ENCODE measurements at places on chromosomes 3 and 15.

DNA sequence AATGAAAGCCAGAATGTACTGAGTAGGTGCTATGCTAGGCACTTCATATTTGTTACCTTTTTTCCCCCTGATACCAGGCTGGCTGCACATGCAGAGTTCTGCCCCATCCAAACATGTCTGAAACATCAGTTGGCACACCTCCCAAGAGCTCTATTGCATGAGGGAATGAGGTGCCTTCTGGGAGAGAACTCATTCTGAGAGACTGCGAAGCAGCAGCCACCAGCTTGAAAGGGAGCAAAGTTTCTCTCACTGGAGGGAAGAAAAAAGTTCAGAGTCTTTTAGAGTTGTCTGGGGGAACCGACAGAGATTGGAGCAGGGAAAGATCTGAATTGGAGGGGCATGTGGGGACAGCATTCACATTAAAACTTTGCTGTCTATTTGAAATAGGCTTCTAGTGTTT lies 84.1 kb downstream of the AGBL1 start:
- no peak for DNase-seq

GRCh38 chr3:128353991-128354687 lies 112.6 kb downstream of the DNAJB8 start:
- no peak for DNase-seq

GRCh38 chr15:40142428-40142827 lies 18.4 kb upstream of the BUB1B start:
- no peak for DNase-seq

DNA sequence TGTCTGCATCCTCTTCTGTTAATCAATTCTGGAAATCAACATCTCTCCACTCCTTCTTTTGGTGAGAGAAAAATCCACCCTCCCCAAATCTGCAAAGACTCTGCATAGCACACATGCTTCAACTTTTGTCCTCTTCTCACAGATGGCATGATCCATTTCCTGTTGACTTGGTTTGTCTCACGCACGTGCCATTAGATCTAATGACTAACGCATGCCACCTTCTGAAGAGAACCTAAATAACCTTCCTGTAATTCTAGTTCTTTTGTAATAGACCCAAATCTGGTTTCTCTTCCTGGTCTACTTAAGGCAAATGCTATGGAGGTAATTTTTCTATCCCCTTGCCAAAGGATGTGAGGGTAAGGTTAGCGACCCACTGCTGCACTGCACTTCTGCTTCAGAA lies 51.0 kb upstream of the ATOSA start:
- DNase-seq = no peak

- no peak for DNase-seq
These were observed 27.0 kb upstream of the ITPKA start for GRCh38 chr15:41466711-41467110.

GRCh38 chr3:143383421-143383820 lies 263.9 kb downstream of the CHST2 start:
- no peak for DNase-seq

- DNase-seq = no peak
These were observed 57.6 kb upstream of the BBX start for GRCh38 chr3:107465064-107465631.

Data from activated T-cell treated with anti-CD3 and anti-CD28 coated beads for 1 hour (primary cell).